ENCODE measurements at places on chromosomes 5 and 9.

GRCh38 chr5:168012006-168012405 lies 279.4 kb upstream of the WWC1 start:
- DNase-seq: no peak

DNA sequence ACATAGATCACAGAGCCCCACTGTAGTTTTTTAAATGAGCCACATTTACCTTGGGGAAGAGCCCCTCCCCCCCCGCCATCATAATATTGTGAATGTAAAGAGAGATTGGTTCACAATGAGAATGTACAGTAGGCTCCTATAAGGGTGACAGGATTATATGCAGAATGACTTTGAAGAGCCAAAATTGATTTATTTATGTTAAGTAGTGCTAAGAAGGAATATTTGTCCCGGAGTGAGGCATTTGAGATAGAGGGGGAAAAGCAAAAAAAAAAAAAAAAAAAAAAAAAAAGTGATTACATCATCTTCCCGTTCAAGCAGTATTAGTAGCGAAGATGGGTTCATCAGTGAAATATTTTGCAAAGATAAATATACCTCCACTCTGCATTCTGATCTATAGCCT lies 73.9 kb downstream of the PIK3R1 start:
- no peak for DNase-seq

- DNase-seq: no peak
Measured at GRCh38 chr5:7742241-7742656, 108.7 kb downstream of the CFAP90 start.

GRCh38 chr5:133763744-133764143 lies 151.4 kb upstream of the FSTL4 start:
- DNase-seq: no peak

- no peak for DNase-seq
Measured at GRCh38 chr5:169027501-169028061, 273.4 kb downstream of the SLIT3 start.

GRCh38 chr5:142929587-142929986 lies 159.4 kb downstream of the ARHGAP26 start:
- no peak for DNase-seq

DNA sequence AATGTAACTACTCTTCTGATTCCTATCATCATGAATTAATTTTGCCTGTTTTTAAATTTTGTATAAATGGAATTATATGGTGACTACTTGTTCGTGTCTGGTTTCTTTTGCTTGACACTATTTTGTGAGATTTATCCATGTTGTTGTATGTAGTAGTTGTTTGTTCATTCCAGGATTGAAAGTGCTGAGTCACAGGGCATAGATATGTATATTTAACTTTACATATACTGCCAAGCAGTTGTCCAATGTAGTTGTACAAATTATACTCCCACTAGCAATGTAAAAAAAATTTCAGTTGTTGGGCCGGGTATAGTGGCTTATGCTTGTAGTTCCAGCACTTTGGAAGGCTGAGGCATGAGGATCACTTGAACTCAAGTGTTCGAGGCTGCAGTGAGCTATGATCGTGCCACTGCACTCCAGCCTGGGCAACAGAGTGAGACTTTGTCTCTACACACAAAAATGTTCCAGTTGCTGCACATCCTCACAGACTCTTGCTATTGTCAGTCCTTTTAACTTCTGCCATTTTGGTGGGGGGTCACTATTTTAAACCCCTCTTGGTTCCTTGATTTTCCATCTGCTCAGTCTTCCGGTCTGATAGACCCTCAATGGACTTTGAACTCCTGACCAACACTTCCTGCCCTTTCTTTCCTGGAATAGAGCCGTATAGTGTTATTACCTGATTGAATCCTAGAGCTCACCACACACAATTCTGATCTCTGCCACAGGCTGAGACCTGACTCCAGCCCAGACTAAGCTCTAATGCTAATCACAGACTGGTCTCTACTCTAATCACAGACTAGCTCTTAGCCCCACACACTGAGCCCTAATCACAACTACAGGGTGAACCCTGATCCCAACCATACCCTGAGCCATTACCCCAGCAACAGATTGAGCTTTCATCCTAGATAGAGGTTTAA lies 69.3 kb upstream of the MELK start:
- no peak for DNase-seq

DNA sequence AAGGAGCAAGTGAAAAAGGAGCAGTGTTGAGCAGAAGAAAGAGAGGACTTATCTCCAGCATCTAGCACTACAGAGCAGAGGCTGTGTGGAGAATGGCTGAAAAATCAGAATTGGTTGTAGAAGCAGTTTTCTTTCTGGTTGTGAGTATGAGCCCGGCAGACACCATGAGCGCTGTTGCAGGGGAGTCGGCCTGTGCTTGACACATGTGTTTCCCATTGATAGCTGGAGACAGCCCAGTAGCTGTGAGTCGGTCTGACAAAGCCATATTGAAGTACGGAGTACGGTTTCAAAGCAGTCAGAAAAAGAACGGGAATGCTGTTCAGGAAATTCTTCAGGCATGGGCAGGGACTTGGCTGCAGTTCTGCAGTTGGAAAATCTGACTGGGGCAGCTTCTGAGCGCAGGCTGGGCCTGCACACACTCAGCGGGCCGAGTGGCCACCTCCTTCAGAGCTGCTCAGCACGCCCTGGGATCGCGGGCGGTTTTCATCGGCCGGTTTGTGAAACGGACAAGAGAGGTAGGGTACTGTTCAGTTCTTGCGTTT lies at the start of gene SGCD:
TSS of gene SGCD (plus strand) at position 447 of the 542 bp plus-strand sequence.
- DNase-seq: peak; percentile 46

DNA sequence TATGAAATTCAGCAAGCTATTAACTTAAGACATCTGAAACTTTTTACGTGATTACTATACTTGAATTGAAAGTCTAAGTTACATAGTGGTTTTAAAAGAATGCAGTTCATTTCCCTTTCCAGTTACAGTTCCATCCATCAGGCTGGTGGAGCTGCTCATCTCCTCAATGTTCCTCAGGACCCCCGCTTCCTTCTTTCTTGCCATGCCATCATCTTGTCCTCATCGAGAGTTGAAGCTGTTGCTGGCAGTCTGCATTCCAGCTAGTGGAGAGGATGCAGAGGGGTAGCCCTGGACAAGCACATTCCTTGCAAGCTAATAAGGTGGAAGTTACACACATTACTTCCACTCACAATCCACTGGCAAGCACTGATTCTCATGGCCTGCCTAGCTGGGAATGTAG lies 8.8 kb upstream of the RNF183 start:
- no peak for DNase-seq

GRCh38 chr5:59517926-59518585 lies 375.5 kb downstream of the PDE4D start:
- DNase-seq: no peak

DNA sequence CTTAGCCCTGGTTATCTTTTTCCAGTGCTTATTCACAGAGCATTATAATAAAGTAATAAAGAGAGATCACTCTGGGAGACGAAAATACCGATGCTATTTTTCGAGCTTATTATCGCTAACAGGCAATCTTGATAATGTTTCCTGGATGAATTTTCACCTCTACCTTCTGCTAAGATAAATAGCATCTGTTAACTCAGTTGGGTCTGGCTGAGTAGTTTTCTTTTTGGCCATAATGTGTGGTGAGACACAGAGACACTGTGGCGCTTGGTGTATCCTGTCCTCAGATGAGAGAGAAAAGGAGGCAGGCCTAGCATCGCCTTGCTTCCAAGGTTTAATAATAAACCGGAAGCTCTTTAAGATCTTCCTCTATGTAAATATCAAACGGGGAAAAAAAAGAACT lies 46.2 kb upstream of the CDH12 start:
- no peak for DNase-seq

DNA sequence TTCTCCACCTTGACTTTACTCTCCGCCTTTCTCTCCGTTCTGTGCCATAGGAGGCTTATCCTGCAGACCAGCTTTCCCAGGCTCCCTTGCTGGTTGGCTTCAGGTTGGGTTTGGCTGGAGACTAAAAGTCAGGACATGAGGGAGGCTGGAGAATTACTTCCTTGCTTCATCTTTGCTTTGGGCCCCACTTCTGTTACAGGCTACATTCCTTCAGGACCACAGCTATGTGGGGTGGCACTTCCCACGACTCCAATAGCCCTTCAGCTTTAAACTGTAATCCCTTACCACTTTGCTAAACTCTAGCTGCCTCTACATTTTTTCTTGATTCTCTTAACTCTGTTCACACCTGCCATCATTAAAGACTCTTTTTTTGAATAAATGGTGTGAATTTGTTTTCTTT lies 186.7 kb upstream of the NR4A3 start:
- no peak for DNase-seq

- DNase-seq: no peak
Measured at GRCh38 chr5:483434-484140, 40.6 kb downstream of the EXOC3 start.

GRCh38 chr9:135239769-135240141 lies 152.3 kb downstream of the OLFM1 start:
- no peak for DNase-seq

GRCh38 chr5:134904610-134905245 lies at the start of gene PCBD2:
Gene PCBD2 (plus strand): TSS chr5:134905131. CDS start chr5:134905140, 9 bp downstream.
- DNase-seq: peak; percentile 95

GRCh38 chr9:136219276-136219675 lies 14.3 kb upstream of the LHX3 start:
- DNase-seq: no peak

DNA sequence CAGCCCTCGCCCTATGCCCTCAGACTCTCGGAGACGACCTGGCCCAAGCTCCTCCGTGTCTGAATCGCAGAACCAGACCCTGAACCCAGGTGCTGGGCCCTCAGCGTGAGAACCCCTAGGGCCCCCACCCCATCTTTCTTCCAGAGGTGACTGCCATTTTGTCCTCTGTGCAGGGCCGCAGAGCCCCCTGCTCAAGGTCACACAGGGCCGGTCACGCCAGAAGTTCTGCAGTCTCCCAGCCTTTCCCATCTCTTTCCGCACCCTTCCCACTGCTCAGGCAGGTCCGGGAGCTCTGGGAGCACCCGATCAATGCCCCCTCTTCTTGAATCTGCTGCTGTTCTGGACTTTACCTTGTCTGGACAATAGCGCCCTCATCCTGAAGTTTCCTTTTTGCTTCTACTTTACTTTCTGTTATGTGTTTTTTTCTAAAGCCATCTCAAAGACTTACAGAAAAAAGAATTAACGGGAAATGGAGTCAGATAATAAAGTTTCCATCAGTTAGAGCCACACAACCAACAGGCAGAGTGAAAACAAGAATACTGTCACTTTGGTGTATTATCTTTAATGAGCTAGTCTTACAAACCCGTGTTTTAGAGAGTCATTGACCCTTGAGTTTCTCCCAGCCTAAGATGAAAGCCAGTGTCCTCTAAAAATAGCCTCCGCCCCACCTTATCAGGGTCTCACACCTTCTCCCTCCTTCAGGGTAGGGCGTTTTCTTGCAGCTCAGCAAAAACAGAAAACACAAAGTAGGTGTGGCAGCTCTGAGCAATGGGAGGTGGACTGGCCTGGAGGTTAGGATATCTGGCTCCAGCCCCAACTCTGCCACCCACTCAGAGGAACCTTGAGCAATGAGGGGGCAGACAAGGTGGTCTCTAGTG lies 1.8 kb downstream of the TMOD1 start:
- DNase-seq: no peak

DNA sequence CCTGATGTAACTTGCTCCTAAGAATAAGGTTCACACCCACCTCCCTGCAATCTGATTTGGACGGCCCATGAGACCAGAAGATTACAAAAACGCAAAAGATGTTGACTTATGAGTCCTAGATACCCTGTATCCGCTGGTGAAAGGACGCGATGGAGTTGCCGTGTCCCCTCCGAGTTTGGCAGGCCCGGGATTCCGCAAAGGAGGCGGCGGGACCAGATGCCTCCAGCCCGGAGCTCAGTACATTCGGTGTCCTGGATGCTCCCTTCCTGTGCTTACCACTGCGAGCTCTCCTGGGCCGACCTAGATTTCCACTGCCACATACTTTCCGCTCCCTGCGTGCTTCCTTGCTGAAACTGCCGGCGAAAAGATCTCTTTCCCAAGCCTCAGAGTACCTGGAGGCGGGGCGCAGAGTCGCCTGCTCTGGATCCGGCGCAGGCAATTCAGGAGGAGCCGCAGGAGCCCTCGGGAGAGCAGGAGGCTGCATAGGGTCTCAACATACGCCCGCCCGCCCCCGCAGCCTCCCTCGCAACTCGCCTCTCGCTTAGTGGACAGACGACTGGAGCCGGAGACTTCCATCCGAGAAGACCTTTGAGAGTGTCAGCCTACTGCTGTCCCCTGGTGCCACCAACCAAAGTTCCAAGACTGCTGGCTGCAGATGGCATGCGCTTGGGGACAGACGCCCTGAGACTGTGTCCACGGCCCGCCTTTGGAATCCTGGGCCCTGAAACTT lies 39.8 kb downstream of the ANXA2R start:
- peak; percentile 75 for DNase-seq

DNA sequence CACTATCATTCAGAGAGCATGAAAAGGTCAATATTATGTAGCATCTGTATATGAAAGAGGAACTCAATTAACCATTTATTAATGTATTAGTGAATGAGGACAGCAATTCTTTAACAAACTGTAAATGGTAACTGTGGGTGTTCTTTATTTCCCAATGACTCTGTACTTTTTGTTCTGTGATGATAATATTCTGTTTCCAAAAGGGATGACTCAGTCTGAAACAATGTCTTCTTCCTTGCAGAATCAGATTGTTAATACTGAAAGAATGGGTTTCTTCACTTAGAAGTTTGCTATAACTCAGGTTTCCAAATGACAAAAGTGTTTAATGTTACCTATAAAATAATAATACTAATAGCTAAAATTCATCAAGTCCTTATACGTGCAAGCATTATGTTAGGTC lies 1518.7 kb upstream of the WWC1 start:
- no peak for DNase-seq

GRCh38 chr5:57405984-57406383 lies 76.6 kb downstream of the ACTBL2 start:
- no peak for DNase-seq

DNA sequence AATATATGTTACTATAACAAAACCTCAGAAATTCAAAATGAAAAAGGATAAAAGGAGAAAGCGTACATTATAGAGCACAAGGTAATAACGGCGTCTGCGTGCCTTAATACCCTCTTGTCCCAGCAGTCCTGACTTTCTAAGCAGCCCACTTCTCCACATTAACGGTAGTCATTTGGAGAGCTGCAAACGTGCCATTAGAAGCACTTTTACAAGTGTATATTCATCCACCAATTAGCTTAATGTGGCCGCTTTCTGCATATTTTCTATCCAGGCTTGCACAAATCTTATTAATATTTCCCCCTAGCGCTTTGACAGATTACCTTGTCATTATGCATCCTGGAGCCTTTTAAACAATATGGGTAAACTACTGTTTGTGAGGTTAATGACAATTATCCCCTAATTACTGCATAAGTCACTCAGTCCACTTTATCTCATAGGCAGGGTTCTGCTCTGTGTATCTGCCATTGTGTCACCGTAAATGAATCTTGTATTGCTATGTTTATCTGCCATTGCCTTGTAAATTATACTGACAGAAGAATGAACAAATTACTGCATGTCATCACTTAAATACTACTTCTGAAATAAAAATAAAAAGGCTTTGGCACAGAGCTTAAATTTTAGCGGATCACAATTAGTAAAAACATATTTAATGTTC lies 421.3 kb downstream of the BNC2 start:
- no peak for DNase-seq

GRCh38 chr9:7153566-7153965 lies 395.8 kb downstream of the KDM4C start:
- DNase-seq: no peak

Data from ecto neural progenitor cell (in vitro differentiated cells).